ENCODE measurements at places on chromosomes 3 and 15.

GRCh38 chr3:189458528-189458927 lies 172.7 kb upstream of the TP63 start:
- no peak for DNase-seq

- no peak for DNase-seq
These were observed 484.2 kb downstream of the MECOM start for GRCh38 chr3:169179321-169179720.

DNA sequence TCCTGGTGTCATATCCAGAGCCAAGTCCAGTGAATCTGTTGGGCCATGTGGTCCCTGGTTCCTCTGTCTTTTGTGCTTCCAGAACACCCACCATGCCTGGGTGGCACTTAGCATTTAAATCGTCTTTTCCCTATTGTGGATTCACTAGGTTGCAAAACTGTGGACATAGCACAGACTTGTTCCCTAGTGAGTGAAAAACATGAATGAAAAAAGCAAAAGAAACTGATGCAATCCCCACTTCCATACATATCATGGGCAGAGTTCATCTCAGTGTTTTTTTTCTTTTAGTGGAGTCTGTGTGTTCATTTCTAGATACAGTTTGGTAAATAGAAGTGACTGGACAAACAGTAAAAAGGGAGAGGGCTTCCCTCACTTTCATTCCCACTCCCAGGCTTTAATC lies 170.5 kb downstream of the SLCO3A1 start:
- no peak for DNase-seq

DNA sequence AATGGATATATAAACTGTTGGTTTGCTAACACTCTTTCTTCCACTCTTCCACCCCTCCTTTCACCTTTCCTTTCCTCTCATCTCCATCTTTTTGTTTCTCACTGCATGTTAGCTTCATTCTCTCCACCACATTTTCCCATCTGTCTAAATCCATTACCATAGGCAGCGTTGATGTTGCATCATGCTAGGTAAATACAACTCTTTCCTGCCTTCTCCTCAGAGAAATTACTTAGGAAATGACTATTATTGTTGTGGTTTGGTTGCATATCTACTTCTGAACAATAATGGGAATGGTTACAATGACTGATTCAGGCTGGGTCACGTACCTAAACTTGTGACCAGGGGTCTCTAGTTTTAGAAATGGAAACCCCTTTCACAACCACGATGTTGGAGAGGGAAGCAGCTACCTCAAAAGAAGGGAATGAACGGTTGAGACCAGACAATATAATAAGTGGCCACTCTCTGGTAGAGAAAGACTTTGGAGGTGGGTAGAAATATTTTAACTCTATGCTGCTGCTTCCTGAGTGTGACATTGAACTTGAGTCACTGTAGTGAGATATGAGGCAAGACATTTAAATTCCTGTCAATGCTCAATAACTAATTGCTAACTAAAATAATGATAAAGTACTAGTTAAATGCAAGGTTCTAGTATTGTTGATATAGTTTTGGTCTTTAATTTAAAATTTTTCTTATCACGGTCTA lies 314.1 kb upstream of the TGFBR2 start:
- DNase-seq = no peak

DNA sequence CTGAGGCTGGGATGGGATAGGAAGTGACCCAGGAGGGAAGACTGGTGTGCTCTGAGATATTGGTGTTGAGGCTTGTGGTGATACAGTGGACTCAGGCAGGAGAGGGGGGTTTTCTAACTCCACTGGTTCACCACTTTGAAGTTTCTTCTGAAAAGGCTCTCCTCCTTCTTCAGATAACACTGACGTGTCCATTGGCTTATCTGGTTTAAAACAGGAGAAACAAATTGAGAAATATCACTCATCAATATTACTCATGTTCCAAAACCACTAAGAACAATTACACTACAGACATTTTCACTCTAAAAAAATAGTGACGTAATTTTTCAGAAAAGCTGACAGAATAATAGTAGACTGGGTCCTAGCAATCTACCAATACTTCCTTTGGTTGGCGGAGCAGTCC lies 23.1 kb downstream of the TP53BP1 start:
- DNase-seq = no peak

- DNase-seq = no peak
These were observed 60.8 kb upstream of the GOLIM4 start for GRCh38 chr3:168156479-168156878.
